ENCODE measurements at places on chromosomes 12 and 14.

DNA sequence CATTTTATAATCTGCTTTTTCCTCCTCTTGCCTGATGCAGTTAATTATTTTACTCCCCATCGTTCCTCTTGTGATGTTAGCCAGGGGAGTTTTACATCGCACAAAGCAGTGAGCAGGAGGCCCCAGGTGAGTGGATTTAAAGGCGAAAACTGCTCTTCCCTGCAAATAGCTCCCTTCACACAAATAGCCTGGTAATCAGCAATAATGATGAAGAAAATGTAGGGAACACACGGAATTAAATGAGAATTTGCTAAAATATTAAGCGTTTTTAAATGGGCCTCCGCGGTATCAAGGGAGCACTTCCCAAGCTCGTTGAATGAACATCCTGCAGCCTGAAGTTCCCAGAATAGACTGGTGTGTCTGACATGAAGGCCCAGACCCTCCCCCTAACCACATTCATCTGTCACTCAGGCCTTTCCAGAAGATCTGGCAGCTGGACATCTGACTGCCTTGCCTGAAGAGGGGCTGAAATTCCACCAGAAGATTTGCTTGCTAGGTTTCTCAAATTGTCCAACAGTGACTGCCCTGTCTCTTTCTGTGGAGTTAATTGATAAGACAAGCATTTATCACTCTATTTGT is 127.2 kb downstream of the CCDC60 start:
- DNase-seq, result no peak

DNA sequence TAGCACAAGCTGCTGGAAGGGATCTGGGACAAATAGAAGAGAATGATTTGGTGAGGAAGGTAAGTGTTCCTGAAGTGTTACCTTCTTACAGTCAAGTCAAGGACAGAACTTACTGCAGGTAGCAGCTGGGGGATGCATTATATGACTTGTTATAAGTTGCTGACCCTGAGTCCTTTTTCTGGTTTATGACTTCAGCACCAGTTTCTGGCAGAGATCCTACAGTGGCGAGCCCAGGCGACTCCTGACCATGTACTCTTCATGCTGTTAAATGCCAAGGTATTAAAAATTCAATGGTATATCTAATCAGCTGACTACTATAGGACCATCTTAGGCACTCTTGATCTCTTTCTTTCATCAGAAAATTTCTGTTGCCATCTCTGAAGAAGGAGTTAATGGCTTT is 45.1 kb upstream of the ATF1 start:
- DNase-seq, result no peak

DNA sequence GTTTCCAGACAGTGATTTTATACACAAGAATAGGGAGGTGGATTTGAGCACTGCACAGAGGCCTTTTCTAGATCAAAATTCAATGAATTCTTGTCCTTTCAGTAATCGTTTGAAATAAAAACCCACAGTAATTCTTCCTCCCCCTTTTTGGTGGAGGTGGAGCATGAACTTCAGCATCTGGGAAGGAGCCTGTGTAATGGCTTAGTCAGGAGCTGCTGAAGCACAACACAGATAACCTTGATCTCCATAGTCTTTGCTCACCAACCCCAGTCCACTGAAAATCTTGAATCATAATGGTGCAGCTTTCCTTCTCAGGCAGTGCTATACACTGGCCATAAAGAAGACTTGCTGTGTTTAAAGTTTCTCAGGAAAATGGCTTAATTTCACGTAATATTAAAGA is 6.4 kb upstream of the TBPL2 start:
- DNase-seq, result no peak

DNA sequence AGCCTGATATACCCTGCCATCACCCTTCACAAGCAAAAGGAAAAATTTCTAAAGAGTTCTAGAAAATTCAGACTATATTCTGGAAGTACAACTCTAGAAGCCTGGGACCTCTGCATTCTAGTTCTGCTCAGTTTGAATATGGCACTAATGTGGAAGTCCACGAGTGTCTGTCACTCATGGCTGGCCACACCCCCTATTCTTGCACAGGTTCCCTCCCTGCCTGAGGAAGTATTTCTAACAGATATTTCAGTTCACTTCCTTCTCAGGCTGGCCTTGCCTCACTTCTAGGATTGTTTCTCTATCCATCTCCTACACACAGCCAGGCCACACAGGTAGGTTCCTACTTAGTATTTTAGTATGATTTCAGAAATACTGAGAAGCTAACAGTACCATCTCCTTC is 67.4 kb downstream of the PHLDA1 start:
- DNase-seq, result no peak

DNA sequence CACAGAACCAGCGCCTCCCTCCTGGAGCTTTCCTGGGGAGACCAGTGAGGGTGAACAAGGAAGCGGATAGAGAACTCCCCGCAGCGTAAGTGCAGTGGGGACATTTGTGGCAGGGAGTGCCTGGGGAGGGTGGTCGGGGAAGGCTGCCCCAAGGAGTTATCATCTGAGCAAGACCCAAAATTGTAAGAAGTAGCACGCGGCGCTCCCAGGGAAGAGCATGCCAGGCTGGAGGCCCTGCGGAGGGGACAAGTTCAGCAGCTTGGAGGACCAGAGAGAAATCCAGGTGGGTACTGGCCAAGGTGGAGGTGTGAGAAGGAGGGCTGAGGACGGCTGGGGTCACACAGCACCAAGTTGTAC is 46.2 kb upstream of the RIMBP2 start:
- no peak for DNase-seq

DNA sequence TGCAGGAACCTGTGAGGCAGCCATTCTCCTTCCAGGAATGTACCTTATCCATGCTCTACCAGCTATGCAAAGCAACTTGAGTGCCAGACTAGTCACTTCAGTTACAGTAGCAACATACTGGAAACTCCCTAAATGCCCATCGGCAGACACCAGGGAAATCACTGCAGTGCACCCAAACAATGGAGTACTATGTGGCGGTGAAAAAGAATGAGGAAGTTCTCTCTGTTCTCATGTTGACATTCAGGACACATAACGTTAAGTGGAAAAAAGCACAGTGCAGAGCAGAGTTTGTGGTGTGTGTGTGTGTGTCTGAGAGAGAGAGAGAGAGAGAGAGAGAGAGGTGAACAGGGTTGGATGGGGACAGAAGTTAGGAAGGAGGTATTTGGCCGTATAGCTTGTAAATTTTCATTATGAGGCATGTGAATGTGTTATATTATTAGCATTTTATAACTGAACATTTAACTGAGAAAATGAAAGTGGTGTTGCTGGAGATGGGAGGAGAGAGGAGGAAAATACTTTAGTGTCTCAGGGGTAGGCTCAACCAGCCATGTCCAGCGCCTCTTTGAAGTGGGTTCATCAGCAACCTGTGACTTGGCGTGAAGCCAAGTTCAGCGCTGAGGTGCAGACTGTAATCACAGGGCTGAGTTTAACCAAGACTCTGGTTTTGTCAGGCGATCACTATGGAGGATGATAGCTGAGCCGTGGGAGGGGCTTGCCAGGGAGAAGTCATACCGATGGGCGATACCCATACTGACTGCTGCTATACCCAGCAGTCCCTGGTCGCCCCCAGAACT is 17.3 kb downstream of the TNFAIP2 start:
- no peak for DNase-seq

Measured in stimulated activated naive CD4-positive, alpha-beta T cell treated with Interleukin-2 at 50 U/mL for 16 hours (primary cell).